CD4-positive, alpha-beta T cell (primary cell): ENCODE measurements at places on chromosomes 2 and 18. TPM values are rescaled to one million over a fixed set of nuclear protein-coding genes. Genes with fewer than 3 reads are reported as not detected.

- DNase-seq: no peak
Measured at GRCh38 chr2:167966937-167967913, 280.2 kb downstream of the STK39 start.

DNA sequence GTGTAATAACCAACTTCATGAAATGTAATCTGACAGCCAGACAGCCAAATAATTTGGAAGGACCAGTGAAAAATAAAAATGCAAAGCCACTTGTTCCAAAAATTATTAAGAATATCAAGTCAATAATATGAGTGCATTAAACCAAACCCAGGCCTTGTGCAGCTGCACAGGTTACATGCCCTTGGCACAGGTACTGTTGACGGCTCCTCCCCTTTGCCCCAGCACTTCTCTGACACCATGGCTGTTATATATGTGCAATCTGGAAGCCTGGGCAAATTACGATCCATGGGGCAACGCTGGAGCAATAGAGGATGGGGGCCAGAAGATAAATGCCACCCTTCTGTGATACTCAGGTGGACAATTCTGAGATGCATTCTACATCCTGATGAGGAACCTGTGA lies 68.9 kb downstream of the METTL4 start:
- DNase-seq: no peak

GRCh38 chr18:3804336-3804735 lies 354.4 kb downstream of the TGIF1 start:
- DNase-seq: no peak

- no peak for DNase-seq
Measured at GRCh38 chr2:86645752-86646151, 22.1 kb upstream of the RNF103 start.

DNA sequence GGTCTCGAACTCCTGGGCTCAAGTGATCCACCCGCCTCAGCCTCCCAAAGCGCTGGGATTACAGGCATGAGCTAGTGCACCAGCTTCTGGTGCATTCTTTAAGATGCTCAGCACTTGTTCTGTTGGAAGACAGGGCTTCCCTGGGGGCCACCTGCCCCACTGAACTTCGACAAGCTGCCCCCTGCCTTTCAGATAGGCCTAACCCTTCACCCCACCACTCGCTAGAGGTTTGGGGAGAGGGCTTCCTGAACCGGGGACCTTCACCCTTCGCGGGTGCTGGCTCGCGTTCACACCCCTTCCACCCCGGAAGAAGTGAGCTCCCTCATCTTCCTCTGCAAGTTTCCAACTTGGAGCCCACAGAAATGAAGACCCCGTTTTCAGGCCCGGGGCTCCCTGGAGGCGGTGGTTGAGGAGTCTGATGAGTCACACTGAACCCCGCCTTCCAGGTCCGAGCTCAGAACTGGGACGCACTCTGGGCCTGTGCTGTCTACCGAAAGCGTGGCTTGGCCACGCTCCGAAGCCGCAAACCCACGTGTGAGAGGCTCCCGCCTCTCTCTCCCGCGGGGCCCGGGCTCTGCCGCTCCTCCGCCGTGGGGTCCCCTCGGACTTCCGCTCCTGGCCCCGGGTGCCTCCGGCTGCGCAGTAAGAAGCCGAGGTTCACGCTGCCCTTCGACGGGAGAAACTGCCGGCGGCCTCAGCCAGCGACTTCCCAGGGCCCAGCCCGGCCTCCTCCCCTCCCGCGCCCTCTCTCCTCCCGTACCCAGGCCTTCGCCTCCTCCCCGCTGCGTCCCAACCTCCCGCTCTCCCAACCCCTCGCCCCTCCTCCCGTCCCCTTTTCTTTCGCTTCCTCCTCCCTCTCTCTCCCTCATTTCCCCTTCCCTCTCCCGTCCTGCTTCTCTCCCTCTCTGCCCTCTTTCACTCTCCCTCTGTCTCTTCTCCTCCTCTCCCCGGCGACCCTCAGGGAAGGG lies 47.5 kb upstream of the SP3 start:
- no peak for DNase-seq

DNA sequence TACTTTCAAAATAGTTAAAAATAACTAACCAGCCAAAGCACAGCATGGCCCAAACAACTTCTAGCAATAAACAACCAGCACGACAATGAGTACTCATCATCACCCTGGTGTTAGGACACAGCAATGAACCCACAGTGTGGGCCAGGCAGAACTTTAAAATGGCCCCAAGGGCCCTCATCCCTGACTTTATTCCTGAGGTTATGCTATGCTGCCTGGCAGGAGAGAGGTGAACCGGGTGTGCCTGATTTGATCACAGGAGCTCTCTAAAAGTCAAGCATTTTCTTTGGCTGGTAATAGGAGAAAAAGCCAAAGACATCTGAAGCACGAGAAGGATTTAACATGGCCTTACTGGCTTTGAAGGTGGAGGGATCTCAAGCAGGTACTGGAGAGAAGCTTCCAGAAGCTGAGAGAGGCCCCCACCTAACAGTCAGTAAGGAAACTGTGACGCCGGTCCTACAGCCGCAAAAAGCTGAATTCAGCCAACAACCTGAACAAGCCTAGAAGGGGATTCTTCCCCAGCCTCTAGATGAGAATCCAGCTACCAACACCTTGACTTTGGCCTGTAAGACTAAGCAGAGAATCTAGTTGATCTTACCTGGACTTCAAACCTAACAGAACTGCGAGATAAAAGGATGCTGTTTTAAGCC lies 115.4 kb downstream of the DDX1 start:
- DNase-seq: no peak

DNA sequence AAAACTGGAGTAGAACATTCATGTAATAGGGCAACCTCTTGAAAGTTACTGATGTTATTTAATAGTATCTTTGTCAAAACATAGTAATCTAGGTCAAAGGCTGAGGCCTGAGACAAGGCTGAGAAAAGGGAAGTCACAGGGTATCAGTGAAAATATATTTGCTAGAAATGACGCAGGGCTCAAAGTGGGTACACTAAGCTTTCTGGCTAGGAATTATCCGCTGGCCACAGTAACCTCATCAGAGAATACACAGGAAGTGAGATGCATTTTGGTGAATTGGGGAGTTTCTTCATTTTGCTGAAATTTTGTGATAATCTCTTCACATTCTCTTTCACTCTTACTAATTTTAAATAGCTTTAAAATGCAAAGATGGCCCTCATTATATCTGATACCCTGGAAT lies 206.8 kb downstream of the OTX1 start:
- no peak for DNase-seq

DNA sequence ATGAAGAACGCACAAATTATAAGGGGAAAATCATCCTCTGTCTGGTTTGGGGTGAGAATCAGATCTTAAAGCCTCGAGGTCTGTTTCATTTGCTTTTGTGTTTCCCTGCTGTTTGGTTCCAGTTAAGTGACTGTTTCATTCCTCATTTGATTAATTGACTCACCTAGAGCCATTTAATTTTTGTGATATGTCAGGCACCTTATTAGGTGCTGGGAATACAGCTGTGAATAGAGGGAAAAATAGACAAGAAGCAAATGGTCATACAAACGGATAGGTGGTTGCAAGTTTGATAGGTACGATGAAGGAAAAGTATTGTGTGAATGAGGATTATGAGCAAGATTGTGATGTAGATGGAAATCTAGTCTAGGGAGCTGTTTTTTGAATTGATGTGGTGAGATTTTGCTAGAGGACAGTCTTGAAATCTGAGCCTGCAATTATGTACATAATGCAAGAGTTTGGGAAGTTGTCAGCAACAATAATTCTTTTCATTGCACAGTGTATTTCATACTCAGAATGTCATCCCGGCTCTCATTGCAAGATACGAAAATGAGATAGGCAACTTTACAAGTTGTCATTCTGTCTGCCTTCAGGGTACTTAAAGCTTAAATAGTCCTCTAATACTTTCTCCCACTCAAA lies 2.2 kb downstream of the ACSL3 start:
- DNase-seq: no peak

TMEM247 gene
- not detected for total RNA-seq

SFT2D3 gene
- total RNA-seq: 8.5 TPM

ZNF396 gene
- 0.25 TPM for total RNA-seq

IL1R1 gene
- 0.49 TPM for total RNA-seq

STARD6 gene
- not detected for total RNA-seq

COL3A1 gene
- total RNA-seq: not detected

APLF gene
- 4.1 TPM for total RNA-seq

MALL gene
- total RNA-seq: not detected

DSG2 gene
- 0.14 TPM for total RNA-seq

KIF5C gene
- total RNA-seq: 7.3 TPM
